NCI-H2029 (cell line): ENCODE measurements at places on chromosomes 6 and 20.

- no peak for DNase-seq
These were observed 6.3 kb downstream of the BCL2L1 start for GRCh38 chr20:31716351-31716750.

DNA sequence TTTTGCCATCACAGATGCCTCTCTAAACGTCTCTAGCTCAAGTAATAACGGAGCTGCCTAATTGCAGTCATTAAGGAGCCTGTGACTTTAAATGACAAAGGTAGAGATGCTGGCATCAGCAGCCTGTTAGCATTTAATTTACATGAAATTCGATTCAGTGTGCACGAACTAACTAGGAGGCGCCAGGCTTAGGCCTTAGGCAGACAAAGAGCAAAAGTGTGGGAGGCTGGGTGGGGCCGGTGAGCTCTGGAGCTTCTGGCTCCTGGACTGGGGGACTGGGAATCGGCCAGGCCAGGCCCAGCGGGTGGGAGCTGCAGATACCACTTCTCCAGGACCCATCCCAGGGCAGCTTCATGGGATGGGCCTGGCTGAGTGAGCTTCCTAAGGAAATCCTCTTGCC, 170.0 kb upstream of the AGPAT4 start:
- DNase-seq = no peak

GRCh38 chr6:121867095-121867494, 431.6 kb downstream of the GJA1 start:
- DNase-seq = no peak

- DNase-seq = no peak
These were observed 304.6 kb upstream of the AGPAT4 start for GRCh38 chr6:161578478-161578877.

DNA sequence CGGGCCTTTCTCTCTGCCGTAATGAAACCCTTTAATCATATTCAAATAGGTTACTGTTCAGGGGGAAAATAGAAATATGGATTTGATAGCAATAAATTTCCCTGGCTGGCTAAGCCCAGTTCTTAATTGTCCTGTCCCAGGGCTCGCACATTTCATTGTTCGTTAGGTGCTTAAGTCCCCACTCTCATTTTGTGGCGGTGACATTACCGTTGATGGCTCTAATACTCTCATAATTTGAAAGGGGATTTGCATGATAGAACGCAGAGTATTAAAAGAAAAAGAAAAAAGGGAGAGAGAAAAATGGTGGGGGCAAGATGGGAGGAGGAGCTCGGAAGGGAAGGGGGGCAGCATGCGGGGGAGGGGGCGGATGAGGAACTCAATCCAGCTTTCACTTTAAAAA, 79.1 kb upstream of the FOXP4 start:
- no peak for DNase-seq

DNA sequence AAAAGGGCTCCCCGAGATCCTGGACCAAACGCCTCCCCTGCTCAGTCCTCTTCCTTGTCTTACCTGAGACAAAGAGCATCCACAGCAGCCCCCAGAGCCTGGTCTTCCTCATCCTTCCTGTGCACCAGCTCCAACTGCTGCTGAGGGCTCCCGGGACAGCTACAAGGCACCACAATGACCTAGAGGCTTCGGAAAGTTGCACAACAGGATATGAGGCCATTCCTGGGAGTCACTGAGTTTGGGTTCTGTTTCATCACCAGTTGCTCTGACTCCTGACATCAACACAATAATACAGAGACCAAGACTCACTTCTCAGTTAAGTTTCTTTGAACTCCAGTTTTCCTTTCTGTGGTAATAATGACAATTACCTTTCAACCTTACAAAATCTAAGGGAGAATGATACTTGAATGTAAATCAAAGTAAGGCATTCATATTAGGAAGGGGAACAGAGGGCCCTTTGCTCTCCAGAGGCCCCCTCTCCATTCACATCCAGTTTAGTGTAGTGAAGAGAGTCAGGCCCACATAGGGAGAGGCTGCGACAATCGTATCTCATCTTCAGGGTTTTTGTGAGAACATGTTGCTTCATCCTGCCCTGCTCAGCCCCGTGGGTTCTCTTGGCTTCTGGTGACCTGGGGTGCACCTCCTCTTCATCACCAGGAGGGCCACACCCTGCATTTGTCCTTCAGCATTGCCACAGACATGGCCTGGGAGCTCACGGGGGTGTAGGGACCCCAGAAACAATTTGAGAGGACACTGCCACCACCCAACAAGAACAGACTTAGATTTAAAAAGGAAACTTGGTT, at the start of gene TREM1:
Gene TREM1, minus strand, starts transcription at position 139 of the 803 bp plus-strand sequence. Its CDS starts 27 bp downstream, at position 112.
- no peak for DNase-seq

- DNase-seq = no peak
These were observed 8.7 kb upstream of the ZSCAN12 start for GRCh38 chr6:28408076-28408802.

- no peak for DNase-seq
These were observed 94.2 kb upstream of the FLRT3 start for GRCh38 chr20:14431568-14431967.

DNA sequence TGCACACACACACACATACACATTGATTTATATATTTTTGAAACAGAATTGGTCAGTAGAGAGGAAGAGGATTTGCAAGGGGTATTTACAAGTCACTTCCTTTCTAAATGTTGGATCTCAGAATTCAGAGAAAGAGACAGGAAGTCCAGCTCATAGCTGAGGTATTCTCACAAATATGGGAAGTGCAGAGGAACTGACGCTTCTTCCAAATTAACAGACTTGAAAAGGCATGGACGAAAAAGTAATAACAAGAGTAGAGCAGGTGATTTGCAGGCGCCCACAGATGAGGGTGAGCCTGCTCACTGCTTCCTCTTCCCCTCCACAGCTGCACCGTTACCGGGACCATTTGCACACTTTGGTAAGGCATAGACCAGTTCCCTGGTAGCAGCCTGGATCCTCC, 246.4 kb downstream of the PHACTR1 start:
- no peak for DNase-seq

DNA sequence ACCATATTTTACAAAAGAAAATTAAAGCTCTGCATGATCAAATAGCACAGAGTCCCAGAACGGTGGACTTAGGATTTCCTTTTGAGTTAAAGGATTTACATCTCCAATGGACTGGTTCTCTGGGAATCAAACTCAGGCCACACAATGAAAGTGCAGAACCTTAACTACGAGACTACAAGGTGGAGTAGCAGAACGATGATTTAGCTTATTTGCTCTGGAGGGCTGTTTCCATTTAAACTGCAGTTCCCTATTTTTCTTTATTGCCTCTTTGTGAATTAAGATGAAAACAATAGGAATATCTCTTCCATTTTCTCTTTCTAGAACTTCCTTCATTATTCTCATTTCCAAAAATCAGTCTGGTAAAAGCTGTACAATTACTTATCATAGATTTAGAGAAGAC, 65.7 kb downstream of the TFAP2B start:
- DNase-seq = no peak

DNA sequence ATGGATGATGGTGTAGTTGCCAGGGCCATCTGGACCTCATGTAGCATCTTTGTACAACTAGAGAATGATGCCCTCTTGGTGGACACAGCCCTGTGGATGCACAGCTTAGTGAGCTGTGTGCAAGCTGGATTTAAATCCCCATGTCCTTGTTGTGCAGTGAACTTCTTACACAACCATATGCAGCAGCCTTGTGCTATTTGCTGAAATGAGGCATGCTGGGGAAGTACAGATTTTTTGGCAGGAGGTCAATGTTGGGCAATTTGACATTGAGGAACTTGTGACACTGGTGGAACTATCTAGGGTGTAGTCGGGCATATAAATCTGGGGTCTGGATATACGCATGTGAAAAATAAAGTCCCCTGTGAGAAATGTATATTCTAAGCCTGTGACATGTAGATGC, 5.8 kb upstream of the CDC5L start:
- no peak for DNase-seq

GRCh38 chr6:89433252-89434149, 549 bp downstream of the ANKRD6 start:
- DNase-seq = peak; percentile 24

DNA sequence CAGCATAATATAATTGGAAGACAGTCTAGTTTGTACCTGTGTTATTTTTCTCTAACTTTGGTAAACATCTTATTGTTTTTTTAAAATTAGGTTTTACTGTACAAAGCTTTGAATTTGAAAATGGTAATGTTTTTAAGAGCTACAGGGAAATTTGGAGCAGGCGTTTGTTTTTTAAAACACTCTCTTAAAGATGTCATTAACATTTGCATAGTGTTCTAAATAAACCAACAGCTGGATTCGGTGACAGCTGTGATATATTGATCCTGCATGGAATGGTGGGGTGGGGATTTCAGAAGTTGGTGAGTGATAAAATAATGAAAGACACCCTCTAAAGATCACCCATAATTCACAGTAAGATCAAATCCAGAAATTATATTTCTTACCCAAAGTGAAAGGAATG, 97.9 kb upstream of the PRL start:
- DNase-seq = no peak

DNA sequence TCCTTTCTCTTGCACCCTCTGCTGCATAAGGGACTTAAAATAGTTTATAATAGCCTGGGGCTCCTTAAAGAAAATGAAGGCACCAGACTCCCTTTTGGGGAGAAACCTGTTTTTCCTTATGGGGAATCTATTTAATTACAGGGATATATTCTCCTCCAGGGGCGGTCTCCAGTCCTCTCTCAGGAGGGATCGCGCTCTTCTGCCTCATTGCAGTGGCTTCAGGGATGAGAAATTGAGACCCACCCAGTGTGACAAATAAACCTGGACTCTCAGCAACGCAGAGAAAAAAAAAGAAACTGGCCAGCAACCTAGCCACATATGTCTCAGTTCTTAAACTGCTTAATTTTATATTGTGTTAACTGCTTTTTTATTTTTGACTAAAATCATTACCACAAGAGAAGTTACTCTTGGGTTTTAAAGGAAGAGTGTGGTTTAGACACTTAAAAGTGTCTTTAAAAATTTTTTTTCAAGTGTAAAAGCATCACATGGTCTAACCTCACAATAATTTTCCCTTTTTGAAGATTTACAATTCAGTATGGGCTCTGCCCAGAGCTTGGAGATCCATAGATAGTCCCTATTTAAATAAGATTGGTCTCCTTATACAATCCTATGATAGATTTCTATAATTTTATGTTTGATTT, 11.7 kb upstream of the GOPC start:
- no peak for DNase-seq

DNA sequence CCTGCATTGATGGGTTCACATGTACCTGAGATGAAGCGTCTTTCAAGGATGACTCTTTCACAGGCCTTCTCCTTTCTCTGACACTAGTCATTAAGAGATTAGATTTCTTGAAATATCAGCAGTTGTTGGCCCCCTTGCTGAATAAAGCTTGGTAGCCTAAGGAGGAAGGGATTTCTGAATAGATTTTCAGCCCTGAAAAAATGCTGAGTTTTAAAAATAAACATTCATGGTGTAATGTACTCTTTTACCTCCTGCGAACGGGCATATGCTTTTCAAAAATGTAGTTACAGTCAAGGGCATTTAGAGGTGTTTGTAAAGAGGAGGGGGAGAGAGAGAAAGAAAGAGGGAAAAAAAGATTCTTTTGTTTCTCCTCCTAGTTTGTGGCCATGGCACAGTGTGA, 222.7 kb downstream of the SOX4 start:
- no peak for DNase-seq

GRCh38 chr6:43778131-43778855, 8.3 kb downstream of the VEGFA start:
- DNase-seq = no peak

DNA sequence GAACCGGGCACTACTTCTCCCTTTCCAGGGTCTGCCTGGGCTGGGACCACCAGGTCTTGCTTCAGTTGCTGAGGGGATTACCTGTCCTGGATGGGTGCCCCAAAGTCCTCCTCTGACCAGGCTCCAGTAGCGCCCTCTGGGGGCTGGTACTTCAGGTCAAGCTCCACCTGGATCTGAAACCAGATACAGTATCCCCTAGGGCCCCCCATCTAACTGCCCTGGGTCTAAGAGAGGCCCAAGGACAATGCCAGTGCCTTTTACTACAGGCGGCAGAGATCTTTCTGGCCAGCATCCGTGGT, 11.2 kb upstream of the SPAG4 start:
- no peak for DNase-seq

DNA sequence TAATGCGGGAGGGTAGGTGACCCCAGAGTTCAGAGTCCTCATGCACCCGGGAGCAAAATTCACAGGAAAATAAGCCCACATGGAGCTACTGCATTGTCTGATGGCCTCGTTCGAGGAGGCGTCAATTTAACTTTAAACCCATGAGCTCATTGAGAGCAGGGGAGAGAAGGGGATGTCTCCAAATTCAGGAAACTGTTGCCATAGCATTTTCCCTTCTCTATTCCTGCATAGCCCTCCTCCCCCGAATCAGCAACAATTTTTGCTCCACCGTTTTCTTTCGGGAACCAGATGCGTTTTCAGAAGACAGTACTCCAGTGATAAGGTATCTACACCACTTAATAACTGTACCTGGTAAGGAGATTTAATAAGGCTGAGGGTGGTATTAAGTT, 324 bp upstream of the LAMP5 start:
- no peak for DNase-seq

GRCh38 chr20:2559651-2560050, 23.3 kb downstream of the TMC2 start:
- DNase-seq = no peak

DNA sequence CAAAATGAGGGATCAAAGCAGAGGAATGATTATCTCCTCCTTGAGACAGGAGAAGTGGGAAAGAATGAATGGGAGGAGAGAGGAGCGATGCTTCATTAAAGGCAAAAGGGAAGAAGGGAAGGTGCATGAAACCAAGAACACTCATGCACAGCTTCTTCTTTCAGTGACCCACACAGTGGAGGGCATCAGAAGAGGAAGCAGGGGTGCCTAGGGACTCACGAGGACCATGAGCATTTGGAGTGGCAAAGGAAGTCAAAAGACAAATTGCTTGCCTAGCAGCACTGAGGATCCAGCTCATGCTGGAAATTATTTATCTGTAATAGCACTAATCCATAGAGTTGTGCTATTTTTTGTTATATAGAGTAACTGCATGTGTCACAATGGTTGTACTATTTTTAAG, 66.1 kb downstream of the SMLR1 start:
- DNase-seq = no peak

DNA sequence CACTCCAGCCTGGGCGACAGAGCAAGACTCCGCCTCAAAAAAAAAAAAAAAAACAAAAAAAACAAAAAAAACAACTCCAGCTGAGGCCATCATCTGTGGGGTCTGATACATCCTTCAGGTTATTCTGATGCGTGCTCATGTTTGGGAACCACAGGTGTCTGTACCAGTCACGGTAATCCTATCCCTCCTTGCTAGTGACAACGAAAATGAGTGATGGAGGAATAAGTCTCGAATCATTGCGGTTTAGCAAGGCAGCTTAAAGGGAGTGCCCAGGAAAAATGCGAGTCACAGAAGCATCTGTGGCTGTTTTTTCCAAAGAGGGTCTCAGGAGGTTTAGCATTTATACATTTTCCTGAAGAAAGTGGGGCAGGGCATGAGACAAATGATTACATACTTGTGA, 48.8 kb downstream of the MCUR1 start:
- DNase-seq = no peak

- DNase-seq = no peak
These were observed 101.6 kb downstream of the DST start for GRCh38 chr6:56541030-56541600.

DNA sequence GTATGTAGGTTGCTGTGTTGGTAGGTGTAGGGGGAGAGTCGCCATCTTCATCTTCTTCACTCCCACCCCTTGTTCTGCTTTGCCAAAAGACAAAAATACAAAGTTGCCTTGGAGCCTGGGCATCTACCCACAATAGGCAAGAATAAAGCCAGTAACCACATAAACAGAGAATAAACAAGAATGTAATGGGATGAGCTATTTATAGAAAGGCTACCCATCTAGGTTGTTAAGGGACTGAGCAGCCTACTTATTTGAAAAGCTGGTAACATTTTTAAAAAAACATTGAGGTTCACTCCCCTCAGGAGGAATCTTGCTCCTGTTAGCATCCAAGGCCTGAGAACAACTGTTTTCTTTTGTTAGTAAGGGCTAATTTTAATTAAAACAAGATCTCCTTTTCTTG, 301.4 kb upstream of the STXBP5 start:
- no peak for DNase-seq
